ENCODE measurements at places on chromosomes 16 and 17. TPM values are rescaled to one million over a fixed set of nuclear protein-coding genes. Genes with fewer than 3 reads are reported as not detected.
A peak's percentile ranks its signal among the peaks of the same experiment; 100 is the strongest.

GRCh38 chr17:45052052-45052772 is 780 bp upstream of the DCAKD start:
- peak; percentile 30 for DNase-seq
- H3K4me3 ChIP-seq = peak overlapping the region; percentile 77
- H3K4me1 ChIP-seq = peaks cover 20% of the 10 kb centered on the region
- H3K36me3 ChIP-seq = peaks cover 1% of the 10 kb centered on the region

KRTAP1-5 gene
- not detected for total RNA-seq

DNA sequence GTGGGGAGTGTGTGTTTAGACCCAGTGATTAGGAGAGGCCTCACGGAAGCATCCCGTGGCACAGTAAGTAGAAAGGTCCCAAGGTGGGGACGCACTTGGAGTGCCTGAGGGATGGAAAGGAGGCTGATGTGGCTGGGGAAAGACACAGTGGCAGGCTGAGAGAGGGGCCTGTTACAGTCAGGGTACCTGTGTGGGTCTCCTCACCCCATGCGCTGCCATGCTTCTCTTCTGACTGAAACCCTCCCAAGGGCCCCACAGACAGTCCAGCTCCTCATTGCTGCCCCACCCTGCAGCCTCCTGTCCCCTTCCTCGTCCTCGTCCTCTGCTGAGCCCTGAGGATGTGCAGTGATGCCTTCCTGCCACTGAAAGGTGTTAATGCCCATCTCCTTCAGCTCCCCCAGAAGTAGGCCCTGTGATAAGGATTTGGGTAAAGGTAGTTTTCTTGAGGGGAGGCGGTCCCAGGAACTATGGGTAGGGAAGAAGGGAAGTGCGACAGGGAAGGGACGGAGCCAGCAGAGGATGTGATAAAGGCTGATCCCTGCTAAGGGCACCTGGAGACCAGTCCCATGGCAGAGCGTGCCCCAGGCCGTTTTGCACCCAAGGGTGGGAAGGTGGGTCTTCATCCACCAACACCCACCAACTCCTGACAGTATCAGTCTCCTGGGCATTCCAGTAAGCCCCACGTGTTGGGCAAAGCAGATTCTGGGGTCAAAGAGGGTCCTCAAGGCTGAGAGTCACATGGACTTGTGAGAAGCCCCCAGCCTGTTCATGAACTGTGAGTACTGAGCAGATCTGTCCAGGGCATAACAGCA is 237.2 kb downstream of the GSG1L start:
- no peaks in the 10 kb centered on the region for H3K27me3 ChIP-seq
- no peaks in the 10 kb centered on the region for H3K4me1 ChIP-seq
- H3K4me3 ChIP-seq = no peak overlapping the region

DNA sequence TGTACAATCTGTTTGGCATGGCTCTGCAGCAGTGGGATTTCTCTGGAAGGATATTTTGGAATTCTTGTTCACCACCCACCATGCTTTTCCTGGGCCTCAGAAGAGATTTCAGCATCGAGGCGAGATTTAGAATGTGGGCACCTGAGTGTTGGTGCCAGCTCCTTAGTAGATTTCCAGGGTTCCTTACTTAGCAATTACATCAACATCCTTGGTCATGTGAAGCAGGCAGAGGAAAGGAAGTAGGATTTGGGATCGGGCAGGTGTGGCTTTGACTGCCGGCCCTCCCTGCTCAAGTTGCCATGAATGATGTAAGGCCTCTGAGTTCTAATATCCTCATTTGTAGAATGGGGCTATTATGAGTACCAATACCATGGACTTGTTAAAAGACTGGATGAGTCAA is 13.1 kb upstream of the RBFOX1 start:
- no peak for DNase-seq
- no peaks in the 10 kb centered on the region for H3K4me1 ChIP-seq
- H3K4me3 ChIP-seq = no peak overlapping the region
- no peaks in the 10 kb centered on the region for H3K27me3 ChIP-seq

DNA sequence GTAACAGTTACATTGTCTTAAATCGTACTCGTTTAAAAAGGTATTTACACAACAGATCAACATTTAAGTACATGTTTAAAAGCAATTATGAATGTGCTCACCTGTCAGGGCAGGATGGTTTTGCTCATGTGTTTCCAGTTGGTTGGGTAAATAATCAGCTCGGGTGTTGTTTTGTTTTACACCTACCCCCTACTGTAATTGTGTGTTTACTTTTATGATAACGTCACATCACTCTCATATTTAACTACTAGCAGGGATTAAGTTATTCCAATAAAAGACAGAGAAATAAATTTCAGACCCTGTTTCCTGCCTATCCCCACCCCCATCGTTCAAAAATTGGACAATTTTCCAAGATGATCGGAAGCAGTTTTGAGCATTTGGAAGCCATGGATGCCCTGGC is 390.2 kb downstream of the SEC14L1 start:
- no peak overlapping the region for H3K4me3 ChIP-seq
- H3K4me1 ChIP-seq = peaks cover 3% of the 10 kb centered on the region
- DNase-seq = no peak
- peaks cover 27% of the 10 kb centered on the region for H3K27me3 ChIP-seq
- no peak overlapping the region for H3K27ac ChIP-seq

DNA sequence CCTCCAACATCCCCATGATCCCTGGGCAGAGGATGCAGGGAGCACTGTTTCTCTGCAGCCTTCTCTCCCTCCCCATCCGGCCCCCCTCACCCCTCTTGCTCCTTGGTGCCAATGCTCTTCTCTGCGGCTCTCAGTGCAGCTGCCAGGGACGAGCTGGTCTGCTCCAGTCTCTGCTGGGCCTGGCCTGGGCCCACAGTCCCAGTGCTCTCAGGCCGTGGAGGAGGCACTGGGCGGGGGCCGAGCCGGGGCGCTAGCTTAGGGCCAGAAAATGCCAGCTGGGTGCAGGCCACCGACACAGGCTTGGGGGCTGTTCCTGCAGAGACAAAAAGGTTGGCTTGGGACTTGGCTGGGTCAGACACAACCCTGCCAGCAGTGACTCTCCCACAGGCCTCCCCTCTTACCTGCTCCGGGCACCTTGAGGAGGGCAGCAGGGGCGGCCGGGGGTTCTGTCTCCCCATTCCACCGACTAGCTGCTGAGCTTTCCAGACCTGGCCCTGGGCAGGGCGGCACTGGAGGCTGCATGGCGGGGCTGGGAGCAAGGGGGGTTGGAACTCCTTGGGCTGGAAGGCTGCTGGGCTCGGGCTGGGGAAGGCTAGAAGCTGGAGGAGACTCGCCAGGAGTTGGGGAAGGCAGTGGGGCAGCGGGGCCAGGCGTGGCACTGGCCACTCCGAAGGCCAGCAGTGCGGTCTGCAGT is 13.8 kb downstream of the CASKIN2 start:
- H3K4me1 ChIP-seq = peaks cover 2% of the 10 kb centered on the region
- no peaks in the 10 kb centered on the region for H3K27me3 ChIP-seq
- no peak for DNase-seq
- no peak overlapping the region for H3K4me3 ChIP-seq
- no peak overlapping the region for H3K27ac ChIP-seq

GRCh38 chr16:87583453-87584131 is 18.7 kb upstream of the JPH3 start:
- peaks cover under 1% of the 10 kb centered on the region for H3K4me1 ChIP-seq
- no peak for DNase-seq
- H3K27me3 ChIP-seq = peaks cover 36% of the 10 kb centered on the region
- H3K27ac ChIP-seq = no peak overlapping the region
- H3K4me3 ChIP-seq = no peak overlapping the region

GRCh38 chr16:75081179-75081859 is 35.3 kb downstream of the LDHD start:
- H3K4me3 ChIP-seq = no peak overlapping the region
- no peak overlapping the region for H3K27ac ChIP-seq
- H3K36me3 ChIP-seq = no peaks in the 10 kb centered on the region
- peaks cover 32% of the 10 kb centered on the region for H3K27me3 ChIP-seq

DNA sequence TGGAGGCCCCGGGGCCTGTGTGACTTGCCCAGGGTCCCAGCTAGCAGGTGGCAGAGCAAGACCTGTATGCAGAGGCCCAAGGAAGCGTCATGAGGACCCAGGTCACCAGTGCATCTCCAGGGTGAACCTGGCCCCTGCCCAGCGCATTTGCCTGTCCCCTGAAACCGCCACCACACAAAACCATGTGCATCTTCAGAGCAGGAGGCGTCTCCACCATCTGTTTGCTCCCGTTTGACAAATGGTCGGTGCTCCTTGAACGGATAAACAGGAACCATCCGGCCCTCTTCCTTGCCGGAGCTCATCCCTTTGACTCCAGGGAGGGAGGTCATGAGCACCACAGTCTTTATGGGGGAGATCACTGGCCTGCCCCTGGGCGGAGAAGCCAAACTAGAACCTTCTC is 62.5 kb downstream of the JPH3 start:
- H3K4me1 ChIP-seq = no peaks in the 10 kb centered on the region
- no peaks in the 10 kb centered on the region for H3K36me3 ChIP-seq
- H3K27ac ChIP-seq = no peak overlapping the region
- no peak overlapping the region for H3K4me3 ChIP-seq

DNA sequence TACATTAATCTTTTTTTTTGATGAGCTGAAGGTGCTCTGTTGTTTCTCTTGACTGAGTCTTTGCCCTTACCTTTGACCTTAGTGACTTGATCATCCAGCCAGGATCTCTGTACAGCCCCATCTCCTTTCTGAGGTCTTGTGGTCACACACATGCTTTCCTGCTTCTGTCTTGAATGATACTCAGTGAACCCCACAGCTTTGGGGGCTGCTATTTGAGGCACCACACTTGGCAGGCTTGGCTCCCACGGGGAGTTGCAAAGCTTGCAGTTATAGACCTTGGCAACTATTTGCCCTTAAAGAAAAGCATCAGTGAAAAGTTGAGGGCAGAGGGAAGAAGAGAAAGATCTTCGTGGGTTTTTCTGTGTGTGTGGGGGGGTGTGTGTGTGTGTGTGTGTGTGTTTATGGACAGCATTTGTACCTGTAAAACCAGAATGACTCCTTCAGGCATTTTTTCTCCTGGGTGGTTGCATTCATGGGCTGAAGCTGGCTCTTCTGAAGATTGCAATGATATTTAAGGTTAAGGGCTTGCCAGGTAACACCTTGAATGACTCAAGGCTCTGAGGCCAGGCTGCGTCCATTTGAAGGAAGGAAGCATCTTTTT is 101.6 kb downstream of the MSI2 start:
- H3K4me3 ChIP-seq = peak overlapping the region; percentile 74
- H3K27me3 ChIP-seq = no peaks in the 10 kb centered on the region
- peaks cover 4% of the 10 kb centered on the region for H3K36me3 ChIP-seq
- no peak for DNase-seq
- peak overlapping the region; percentile 79 for H3K27ac ChIP-seq

DNA sequence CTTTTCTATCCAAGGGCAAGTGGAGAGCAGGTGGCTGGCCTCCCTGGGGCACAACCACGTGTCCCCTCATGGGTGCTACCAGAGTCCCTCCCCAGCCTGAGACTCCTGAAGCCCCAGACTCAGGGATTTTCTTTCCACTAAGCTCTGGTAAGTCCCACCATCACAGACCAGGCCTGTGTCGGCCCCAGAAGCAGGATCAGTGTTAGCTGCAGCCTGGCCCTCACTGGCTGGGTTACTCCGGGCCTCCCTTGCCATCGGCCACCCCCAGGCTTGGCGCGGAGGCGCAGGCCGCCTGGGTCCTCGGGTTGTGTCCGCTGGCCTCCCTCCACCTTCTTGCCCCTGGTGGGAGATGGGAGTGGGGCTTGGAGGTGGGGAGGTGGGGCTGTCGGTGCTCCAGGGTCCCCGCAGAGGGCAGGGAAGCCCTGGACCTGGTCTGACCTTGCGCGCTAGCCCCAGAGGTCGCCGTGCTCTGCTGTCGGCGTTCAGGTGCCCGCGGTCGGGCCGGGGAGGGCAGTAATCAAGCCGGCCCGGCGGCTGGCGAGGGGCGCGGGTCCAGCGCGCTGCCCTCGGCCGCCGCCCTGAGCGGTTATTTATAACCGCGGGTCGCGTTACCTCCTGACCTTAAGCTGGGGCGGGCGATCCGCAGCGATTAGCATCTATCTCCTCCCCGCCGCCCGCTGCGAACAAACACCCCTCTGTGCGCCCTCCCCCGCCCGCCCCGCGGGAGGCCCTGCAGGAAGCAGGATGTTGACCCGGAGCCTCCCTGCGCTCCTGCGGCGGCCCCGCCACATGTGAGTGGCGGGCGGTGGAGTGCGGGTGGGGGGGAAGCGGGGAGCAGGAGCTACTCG is 78.1 kb upstream of the TOB1 start:
- H3K27me3 ChIP-seq = peaks cover 5% of the 10 kb centered on the region
- H3K4me1 ChIP-seq = peaks cover 9% of the 10 kb centered on the region
- H3K27ac ChIP-seq = no peak overlapping the region
- peak overlapping the region; percentile 53 for H3K4me3 ChIP-seq
- DNase-seq = no peak

DNA sequence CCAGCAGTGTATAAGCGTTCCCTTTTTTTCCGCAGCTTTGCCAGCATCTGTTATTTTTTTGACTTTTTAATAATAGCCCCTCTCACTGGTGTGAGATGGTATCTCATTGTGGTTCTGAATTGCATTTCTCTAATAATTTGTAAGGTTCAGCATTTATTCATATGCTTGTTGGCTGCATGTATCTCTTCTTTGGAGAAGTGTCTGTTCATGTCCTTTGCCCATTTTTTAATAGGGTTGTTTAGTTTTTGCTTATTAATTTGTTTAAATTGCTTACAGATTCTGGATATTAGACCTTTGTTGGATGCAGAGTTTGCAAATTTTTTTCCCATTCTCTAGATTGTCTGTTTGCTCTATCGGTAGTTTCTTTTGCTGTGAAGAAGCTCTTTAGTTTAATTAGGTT is 26.9 kb downstream of the PHKB start:
- no peak overlapping the region for H3K27ac ChIP-seq
- no peak for DNase-seq
- peaks cover 49% of the 10 kb centered on the region for H3K4me1 ChIP-seq
- peaks cover 41% of the 10 kb centered on the region for H3K36me3 ChIP-seq
- no peak overlapping the region for H3K4me3 ChIP-seq

PGP gene
- total RNA-seq = 10.4 TPM

SP2 gene
- 26.5 TPM for total RNA-seq

KRT24 gene
- not detected for total RNA-seq

- H3K4me3 ChIP-seq = no peak overlapping the region
- H3K36me3 ChIP-seq = no peaks in the 10 kb centered on the region
- no peak overlapping the region for H3K27ac ChIP-seq
- H3K27me3 ChIP-seq = peaks cover 48% of the 10 kb centered on the region
These were observed 17.1 kb downstream of the UNC45B start for GRCh38 chr17:35164716-35165115.

DNA sequence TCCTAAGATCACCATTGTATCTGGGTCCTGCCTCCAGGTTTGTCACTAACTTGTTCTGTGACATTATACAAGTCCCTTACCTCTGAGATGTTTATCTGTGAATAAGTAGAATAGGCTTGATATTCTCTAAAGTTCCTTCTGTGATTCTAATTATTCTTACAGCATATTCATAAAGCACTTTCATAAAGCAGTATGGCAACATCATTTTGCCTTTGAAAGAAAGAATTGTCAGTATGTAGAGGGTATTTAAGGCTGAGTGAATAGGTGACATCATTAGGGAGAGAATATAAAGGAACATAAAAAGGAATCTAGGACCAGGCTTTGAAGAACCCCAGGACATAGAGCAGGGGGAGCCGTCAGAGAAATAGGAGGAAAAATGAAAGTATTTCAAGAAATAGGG is 15.6 kb downstream of the VMP1 start:
- no peak for DNase-seq
- no peak overlapping the region for H3K4me3 ChIP-seq
- peaks cover 2% of the 10 kb centered on the region for H3K4me1 ChIP-seq
- H3K27ac ChIP-seq = no peak overlapping the region

- H3K27me3 ChIP-seq = no peaks in the 10 kb centered on the region
- peaks cover 3% of the 10 kb centered on the region for H3K36me3 ChIP-seq
- H3K27ac ChIP-seq = no peak overlapping the region
- DNase-seq = no peak
- H3K4me3 ChIP-seq = no peak overlapping the region
These were observed 241.1 kb downstream of the WWOX start for GRCh38 chr16:78340590-78340989.

SCARF1 gene
- 6.6 TPM for total RNA-seq
